ENCODE measurements at places on chromosomes 3 and 15.

GRCh38 chr3:188832961-188833721 is 338.6 kb upstream of the TPRG1 start:
- no peak for DNase-seq

DNA sequence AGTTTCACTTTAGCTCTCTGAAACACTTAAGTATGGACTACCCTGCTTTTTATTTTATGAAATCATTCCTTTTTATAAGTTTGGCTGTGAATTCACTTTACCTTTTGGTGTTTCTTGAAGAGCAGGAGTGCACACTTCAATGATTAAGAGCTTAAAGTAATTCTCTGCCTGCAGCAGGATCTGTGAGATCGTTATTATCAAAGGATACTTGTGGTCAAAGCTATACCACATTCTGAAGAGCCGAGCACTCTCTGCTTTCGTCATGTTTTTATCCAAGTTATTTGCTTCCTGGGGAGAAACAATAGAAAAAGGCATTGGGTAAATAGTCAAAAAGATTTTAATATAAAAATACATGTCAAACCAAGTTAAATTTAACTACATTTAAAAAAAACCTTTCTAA is 243.7 kb downstream of the CHST2 start:
- no peak for DNase-seq

- DNase-seq, result peak; percentile 23
These were observed 34.8 kb upstream of the CD47 start for GRCh38 chr3:108125550-108126071.

- DNase-seq, result no peak
These were observed 23.3 kb downstream of the ST3GAL6 start for GRCh38 chr3:98786364-98787006.

GRCh38 chr15:52437646-52438045 is 91.0 kb downstream of the MYO5A start:
- DNase-seq, result no peak

- DNase-seq, result no peak
These were observed 978 bp upstream of the RSL24D1 start for GRCh38 chr15:55197719-55198118.

GRCh38 chr3:5245927-5246326 is 58.4 kb downstream of the EDEM1 start:
- no peak for DNase-seq

GRCh38 chr3:25723802-25724201 is 59.1 kb upstream of the TOP2B start:
- DNase-seq, result no peak

GRCh38 chr3:42847731-42848130 is 27.9 kb downstream of the CYP8B1 start:
- no peak for DNase-seq

GRCh38 chr15:40838756-40839155 is 5.1 kb upstream of the SPINT1 start:
- DNase-seq, result no peak

- DNase-seq, result no peak
These were observed 236.3 kb downstream of the NFKBIZ start for GRCh38 chr3:102085431-102086176.

DNA sequence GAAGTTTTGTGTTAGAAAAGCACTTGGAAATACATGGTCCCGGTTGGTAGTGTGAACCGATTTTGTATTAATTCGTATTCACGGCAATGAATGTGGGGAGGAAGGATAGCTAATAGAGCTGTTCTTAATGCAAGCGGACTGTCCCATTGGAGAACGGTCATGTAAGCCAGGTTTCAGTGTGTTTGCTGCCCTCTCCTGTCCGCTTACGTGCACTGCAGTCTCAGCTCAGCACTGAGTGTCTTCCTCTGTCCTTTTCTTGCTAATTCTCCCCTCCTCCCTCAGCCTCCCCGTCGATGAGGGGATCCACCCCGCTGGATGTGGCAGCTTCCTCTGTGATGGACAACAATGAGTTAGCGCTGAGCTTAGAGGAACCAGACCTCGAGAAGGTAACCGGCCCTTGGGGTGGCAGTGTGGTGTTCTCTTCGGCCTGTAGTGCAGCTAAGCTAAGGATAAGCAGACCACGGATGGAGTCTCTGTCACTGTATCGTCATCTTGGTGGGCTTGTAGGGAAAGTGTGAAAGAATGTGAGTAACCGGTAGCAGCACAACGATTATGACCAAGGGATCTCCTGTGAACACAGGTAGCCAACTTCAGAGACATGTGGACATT is 267.5 kb upstream of the CHRM5 start:
- DNase-seq, result no peak

GRCh38 chr3:43765521-43765971 is 74.8 kb downstream of the ABHD5 start:
- no peak for DNase-seq

Measured in activated CD8-positive, alpha-beta memory T cell treated with anti-CD3 and anti-CD28 coated beads for 1 hour (primary cell).